Occipital lobe (tissue), 3 donors: ENCODE measurements at places on chromosomes 5 and 9.

DNA sequence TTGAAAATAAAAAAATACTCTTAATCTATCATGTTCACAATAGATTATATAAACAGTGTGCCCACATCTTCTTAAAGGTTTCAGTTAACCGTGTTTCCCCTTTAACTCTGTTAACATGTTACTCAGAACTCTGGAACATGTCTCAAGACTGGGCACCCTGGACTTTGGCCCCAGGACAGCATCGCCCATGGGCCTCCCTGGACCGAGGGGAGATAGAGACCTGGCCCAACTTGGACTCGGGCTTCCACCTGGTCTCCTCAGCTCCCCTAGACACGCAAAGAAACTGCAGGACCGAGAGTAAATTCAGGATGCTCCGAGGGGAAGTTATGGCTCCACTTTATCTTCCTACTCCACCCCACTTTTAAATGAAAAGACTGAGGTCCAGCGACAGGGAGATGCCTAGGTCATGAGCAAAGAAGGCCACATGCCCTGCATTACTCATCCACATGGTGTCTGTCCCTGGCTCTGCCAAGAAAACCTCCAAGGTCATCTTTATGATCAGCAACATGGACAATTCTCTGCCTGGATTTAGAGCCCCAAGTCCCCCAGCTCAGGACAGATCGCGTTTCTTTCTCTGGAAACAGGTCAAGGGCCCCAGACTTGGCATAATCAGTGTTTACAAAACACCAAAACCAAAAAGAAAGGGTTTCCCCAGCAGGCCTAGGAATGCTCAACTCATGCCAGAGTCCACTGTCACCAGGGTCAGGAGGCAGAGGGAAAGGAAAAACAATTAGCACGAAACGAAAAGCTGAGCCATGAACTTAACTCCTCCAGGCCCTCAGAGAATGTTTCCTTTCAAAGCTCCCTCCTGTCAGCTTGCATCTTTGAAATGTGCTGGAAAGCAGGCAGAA is 17.4 kb downstream of the GPX3 start:
- DNase-seq, result no peak

DNA sequence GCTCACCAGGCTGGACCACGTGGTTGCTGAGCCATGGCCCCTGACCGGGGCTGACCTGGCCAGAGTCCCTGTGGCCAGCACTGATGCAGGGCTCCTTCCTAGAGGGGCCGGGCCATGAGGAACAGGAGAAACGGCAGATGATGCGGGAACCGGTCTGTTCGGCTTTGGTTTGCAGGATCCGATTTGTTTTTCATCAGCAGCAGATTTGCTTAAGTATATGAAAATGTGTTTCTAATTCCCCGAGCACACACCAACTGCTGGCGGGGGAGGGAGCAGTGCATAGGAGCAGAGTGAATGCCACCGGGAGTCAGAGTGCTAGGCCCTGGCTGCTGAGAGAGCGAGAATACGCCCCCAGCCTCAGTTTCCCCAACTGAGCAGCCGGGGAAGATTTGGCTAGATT is 13.6 kb downstream of the NTNG2 start:
- no peak for DNase-seq

DNA sequence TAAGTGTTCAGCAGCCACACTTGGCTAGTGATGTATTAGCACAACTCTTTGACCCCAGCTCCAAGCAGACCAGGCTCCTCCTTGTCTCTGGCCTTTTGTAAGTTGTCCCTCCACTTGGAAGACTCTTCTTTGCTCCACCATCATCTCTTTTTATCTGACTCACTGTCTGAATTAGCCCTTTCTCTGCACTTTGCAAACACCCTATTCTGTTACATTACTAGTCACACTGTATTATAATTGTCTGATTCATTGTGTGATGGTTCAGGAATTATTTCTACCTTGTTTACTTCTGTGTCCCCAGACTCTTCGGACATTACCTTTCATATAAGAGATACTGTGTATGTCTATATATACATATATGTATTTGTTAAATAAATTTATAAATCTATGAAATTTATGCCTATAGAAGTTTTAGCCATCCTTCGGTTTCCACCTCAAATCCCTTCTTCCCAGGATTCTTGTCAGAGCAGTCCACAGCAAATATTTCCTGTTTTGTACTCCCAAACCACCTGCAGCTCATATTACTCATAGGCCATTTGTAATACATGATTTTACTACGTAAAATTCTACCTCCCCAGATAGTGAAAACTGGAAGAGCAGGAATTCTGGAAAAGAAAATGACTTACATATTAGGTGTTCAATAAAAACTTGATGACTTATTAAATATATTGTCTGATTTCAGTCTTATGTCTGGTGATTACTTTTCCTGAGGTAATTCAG is 69.0 kb downstream of the MTAP start:
- DNase-seq, result no peak

DNA sequence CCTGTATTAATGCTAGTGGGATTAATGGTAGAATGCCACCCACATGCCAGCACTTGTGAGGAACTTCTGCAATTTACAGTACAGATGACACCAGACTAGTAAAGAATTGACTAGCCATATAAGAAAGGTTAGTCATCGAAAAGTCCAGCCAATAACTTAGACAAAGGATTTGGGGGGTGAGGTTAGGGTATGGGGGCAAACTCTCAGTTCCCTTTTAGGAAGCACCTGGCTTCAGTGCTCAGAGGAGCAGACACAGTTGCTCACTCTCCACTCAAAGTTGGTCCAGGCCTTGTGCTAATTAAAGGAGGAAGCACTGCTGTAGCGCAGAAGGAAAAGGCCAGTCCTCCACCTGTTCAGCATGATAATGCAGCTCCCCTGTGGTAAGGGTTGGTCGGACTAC is 25.2 kb downstream of the TGFBR1 start:
- DNase-seq, result no peak

DNA sequence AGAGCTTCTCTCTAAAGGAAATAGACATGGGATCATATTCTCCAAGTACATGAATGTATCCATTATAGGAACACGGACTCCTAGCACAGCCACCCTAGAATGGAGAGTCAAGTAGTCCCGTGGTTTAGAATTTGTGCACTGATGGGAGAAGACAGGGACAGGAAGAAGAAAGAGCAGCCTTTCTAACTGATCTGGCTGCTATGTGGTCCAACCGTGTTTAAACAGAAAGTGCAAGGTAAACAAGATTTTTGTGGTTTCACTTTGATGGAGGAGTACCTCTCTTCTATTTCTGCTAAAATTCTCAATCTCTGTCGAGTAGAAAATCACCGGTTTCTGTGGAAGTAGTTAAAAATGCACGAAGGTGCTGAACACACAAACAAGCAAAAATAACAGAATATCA is 171.3 kb downstream of the ST8SIA4 start:
- no peak for DNase-seq

DNA sequence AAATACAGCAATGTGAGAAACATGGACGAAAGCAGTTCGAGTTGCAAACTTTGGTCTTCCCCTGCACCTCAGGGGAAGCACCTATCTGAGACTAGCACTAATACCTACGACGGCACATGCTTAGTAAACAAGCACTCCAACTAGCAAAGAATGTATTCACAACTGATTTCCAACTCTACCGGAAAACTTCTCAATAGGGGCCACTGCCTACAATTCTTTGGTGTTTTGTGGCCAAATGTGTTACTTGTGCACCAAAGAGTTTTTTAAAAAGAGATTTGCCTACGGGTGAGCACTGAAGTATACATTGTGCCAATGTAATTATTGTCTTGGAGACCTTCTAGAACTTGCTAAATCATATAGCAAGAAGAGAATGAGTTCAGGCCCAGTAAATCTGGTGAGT is 12.2 kb downstream of the ENC1 start:
- DNase-seq, result no peak

GRCh38 chr5:139696167-139696893 is 48.2 kb downstream of the CXXC5 start:
- no peak for DNase-seq

- no peak for DNase-seq
Measured at GRCh38 chr5:81787474-81788242, 36.8 kb upstream of the SSBP2 start.

DNA sequence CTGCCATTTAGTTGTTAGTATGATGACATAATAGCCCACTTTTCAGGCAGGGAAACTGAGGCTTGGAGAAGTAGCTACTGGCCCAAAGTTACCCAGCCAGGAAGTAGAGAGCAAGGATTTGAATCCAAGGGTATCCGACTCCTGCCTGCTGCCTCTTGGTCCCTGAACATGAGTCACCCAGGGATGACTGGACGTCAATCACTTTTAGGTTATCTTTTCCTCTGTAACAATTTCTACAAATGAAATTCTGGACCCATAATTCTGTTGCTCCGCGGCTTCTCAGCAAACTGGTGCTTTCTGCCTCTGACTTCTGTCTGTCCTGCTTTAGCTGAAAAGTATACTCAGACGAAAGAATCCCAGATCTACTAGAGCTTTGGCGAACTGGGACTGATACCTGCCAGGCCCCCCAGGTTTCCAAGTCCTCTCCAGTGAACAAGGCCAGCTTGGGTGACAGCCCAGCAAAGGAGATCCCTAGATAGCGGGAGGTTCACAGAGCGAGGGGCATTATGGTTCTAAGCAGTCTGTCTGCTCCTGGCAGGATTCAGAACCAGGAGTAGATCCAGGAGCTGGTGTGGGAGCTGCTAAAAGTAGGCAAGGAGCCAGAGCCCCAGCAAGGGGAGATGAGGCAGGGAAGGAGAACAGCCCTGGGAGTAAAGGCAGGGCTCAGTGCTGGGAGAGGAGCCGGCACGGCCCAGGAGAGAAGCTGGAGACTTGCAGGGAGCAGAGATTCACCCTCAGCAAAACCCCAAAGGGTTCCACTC is 20.6 kb downstream of the OLFML2A start:
- DNase-seq, result no peak

DNA sequence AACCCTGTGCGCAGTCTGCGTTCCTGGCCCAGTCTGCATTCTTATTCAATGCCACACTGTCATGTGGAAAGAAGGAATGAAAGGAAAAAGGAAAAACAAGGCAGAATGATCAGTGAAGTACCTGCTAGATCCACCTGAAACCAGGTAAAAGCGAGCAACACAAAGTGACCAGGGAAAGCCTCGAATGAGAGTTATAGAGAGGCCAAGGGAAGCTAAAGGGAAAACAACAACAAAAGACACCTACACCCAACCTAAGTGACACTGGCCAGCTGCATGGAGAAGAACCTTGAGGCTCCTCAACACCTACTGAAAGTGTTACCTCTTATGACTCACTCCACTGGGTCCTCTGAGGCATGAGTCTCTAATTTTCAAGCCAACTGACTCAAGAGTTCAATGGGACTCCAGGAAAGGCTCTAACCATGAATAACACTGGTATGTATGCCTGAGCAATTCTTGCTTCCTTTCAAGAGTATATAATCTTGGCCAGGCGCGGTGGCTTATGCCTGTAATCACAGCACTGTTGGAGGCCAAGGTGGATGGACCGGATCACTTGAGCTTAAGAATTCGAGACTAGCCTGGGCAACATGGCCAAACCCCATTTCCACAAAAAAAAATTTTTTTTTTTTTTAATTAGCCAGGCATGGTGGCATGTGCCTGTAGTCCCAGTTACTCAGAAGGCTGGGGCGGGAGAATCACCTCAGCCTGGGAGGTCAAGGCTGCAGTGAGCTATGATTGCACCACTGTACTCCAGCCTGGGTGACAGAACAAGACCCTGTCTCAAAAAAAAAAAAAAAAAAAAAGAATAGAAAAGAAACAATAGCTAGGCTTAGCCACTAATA is 29.0 kb downstream of the MTMR12 start:
- no peak for DNase-seq

DNA sequence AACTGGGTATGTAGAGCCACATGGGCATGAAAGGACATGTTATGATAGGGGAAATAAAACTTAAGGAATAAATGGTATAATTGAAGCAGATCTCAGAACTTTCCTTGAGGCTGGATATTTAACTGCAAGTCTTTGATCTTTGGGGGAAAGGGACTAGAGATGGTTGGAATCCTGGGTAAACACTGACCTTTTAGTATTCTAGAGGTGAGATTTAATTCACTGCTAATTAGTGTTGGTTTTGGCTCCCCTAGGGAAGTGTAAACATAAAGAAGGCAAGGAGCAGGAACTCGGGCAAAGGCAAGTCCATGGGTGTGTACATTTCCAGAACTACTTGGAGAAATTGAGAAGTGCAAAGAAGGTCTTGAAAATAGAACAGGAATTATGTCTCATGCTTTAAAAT is 16.6 kb downstream of the NIM1K start:
- DNase-seq, result no peak

GRCh38 chr9:95724253-95724991 is 151.1 kb upstream of the ERCC6L2 start:
- no peak for DNase-seq

DNA sequence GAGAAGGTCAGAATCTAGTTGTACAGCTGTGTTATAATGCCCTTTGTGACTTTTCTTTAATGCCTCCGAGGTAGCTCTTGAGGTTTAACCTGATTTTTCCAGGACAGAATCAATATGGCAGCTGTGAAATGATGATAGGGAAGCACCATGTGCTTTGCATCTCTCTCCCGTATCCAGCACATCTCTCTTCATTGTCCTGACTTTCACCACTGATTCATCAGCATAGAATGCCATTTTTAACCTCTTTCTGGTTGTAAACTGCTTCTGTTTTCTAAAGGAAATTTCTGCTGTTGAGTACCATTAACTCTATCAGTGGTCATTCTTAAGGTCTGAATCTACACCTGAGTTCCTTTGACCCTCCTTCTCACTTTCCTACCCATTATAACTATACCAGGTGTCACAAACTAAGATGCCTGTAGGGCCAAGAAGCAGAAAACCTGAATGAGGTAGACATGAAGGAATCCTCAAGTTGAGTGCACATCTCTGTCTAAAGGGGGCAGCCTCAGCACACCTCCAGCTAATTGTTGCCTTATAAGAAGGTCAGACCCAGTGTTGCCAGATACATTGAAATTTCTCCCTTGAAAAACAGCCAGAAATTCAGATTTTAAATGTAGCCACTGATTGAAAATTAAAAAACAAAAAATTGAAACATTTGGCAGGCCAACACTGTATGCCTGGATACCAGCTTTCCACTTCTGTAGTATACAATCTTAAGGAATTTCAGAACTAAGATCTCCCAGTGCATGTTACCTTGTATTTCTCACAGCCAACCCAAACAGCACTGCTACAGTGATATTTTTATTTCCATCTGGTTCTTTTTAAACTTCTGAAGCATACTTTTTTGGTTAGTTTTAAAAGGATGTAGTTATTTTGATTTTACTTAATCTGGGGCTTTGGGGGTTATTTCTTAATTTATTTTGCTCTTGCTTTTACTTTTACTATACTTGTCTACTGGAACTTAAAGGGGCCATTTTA is 35.8 kb upstream of the TLX3 start:
- DNase-seq, result no peak

- no peak for DNase-seq
Measured at GRCh38 chr9:114077162-114077837, 800 bp downstream of the AMBP start.

- DNase-seq, result no peak
Measured at GRCh38 chr9:532707-533106, 308.8 kb upstream of the DMRT1 start.
